ENCODE measurements at places on chromosomes 4 and X. TPM values are rescaled to one million over a fixed set of nuclear protein-coding genes. Genes with fewer than 3 reads are reported as not detected.

GRCh38 chr4:142314686-142315085, 531.4 kb downstream of the INPP4B start:
- no peak for DNase-seq

GRCh38 chr4:40507977-40508376, 121.7 kb downstream of the RBM47 start:
- no peak for DNase-seq

DNA sequence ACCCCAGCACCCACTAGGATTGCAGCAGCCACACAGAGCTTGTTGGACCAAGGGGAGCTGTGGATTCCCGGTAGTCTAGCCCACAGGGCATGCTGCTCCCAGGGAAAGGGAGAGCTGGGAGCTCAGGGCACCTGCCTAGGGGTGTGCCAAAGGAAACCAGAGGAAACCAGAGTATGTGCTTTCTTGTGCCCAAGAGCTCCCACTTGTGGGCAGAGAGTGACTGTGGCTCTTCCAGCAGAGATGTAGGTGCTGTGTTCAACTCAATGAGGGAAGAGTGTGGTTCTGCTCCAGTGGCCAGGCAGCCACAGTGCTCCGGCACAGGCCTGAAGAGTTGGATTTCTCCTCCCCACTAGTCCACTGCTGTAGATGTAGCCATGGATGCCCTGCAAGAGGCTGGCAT, 1050.0 kb upstream of the INTU start:
- no peak for DNase-seq

DNA sequence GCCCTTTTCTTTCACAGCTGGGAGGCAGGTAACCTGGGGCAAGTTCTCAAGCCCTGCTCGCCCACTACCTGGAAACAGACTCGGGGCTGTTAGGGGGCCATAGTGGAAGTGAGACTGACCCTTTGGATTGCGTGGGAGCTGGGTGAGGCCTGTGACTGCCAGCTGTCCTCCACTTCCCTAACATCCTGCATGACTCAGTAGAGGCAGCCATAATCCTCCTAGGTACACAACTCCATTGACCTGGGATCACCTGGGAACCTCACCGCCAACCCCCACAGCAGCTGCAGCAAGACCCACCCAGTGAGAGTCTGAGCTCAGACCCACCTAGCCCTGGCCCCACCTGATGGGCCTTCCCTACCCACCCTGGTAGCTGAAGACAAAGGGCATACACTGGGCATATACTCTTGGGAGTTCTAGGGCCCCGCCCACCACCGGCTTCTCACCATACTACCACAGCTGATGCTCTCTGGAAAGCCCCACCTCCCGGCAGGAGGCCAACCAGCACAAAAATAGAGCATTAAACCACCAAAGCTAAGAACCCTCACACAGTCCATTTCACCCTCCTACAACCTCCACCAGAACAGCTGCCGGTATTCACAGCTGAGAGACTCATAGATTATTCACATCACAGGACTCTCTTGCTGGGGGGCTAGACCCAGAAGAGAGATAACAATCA, 61.1 kb upstream of the DCTD start:
- DNase-seq = peak; percentile 71

DNA sequence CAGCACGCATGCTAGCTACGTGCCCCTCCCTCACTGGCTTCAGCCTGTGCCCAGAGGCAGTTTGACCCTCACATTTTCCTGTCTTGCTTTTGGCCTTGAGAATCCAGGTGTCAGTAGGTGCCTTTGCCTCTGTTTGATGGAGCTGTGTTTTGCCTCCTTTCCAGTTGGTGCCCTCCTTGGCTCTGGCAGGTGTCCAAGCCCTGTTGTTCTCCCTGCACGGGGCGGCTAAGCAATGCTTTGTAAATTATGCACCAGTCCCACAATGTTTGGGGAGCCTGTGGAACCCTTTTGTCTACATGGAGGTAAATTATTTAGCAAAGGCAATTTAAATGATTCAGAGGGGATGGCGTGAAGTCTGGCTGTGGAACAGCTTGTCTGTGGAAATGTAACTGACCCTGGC, 202.9 kb upstream of the BOD1L1 start:
- DNase-seq = no peak

- DNase-seq = peak; percentile 39
Measured at GRCh38 chrX:25144043-25144940, 128.5 kb upstream of the ARX start.

DNA sequence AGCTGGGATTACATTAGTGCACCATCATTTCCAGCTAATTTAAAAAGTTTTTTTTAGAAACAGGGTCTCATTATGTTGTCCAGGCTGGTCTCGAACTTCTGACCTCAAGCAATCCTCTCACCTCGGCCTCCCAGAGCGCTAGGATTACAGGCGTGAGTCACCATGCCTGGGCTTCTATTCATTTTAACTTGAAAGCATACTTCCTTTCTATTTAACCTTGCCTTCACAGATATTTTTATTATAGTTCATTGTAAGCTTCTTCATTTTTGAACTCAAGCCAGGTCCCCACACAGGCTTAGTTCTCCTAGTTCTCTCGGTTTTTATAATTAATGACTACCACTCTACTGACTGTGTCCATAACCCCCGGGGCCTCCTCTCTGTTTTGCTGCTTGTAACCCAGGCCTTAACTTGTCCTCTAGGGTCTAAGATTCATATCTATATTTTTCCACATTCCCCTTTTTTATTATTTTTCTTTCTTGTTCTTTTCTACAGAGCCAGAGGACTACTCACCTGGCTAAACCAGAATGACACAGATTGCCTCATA, 50.7 kb downstream of the SNX12 start:
- DNase-seq = peak; percentile 3

DNA sequence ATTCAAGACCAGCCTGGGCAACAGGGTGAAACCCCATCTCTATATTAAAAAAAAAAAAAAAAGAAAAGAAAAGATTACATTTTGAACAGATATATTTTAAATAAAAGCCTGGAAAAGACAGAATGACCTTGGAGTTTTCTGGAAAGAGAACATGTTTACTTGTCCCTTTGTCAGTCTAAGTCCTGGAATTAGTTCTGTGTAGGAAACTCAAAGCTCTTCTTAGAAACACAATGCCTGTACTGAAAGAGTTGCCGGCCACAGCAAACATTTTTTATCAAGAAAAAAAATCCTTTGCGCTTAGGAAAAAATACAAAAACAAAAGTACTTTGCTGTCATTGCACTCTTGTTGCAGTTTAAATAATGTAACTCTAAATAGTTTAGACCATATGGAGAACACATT, 59.6 kb downstream of the SMIM31 start:
- DNase-seq = no peak

DNA sequence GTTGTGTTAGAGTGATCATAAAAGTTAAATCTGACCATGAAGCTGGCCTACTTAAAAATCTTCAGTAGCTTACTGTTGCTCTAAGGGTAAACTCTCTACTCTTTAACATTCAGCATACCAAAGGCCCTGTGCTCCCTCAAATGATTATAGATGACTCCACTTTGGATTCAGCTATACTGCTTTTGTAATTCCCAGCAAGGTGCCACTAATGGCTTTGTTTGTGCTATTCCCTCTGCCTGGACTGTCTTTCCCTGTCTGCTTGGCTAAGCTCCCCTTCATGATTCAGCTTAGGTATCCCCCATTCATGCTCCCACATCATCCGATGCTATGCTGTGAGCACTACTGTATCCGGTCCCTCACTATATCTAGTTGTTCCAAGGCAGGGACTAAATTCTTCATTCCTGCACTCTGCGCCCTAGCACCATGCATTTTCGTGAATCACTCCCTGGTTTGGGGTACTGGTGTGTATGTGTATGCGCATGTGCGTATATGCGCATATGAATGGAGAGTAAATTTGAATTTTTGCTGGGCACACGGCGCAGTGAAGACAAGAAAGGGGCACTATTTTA, 453 bp upstream of the PBDC1 start:
- DNase-seq = no peak

DNA sequence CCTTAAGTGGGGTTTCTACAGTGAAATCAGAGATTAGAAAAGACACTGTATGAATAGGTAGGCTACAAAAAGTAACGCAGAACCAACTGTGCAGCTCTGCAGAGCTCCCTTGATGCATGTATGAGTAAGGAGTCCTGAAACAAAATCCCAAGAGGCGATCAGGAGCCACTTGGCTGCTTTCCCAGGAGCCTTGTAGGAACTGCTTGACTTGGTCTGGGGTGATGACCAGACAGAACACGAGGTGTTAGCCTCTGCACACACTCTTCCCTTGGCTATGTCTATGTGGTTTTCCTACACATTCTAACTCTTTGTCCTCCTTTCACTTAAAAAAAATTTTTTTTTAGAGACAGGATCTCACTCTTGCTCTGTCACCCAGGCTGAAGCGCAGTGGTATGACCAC, 22.8 kb upstream of the AP1S2 start:
- DNase-seq = no peak

GRCh38 chr4:147236806-147237205, 244.1 kb upstream of the EDNRA start:
- no peak for DNase-seq

DNA sequence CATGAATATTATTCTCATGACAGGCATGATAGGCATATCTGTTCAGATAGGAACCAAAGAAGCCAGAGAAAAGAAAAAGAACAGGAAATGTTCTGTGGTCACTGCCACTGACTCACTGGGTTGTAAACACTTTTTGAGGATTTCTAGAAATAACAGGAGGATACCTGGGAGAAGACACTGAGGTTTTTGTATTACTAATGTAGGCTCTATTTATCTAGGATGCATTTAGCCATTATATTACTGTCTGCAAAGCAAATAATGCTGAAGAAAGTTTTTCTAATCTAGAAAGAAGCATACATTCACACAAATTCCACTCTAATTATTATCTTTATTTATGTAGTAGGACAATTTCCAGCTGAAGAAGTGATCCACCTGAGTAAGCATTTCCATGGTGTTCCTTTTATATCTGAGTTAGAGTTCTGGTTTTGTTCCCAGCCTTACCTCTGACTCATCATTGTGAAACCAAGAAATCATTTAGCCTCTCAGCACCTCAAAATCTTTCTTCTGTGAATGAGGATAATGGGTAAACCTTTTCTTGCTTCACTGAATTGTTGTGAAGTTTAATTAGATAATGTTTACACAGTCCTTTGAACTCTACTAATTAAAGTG, 40.2 kb upstream of the EPGN start:
- DNase-seq = peak; percentile 49

- DNase-seq = no peak
Measured at GRCh38 chr4:25440478-25441030, 63.5 kb downstream of the ANAPC4 start.

GRCh38 chr4:27791640-27792039, 931.0 kb downstream of the STIM2 start:
- no peak for DNase-seq

DNA sequence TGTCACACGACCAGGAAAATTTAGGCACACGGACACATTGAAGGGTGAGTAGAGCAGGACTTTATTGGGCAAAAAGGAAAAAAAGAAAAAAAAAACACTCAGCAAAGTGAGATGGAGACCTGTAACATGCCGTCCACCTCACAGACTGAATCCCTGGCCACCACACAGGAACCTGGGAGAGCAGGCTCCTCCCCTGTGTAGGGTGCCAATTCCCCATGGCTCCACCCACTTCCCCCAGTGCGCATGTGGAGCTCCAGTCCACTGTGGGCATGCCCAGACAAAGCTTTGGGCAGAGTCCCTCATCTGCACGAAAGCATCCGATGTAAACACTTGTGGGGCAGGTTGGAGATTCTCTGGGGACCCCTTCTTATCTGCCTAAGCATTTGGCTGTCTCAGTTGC, 23.6 kb upstream of the CBR4 start:
- DNase-seq = peak; percentile 7

DNA sequence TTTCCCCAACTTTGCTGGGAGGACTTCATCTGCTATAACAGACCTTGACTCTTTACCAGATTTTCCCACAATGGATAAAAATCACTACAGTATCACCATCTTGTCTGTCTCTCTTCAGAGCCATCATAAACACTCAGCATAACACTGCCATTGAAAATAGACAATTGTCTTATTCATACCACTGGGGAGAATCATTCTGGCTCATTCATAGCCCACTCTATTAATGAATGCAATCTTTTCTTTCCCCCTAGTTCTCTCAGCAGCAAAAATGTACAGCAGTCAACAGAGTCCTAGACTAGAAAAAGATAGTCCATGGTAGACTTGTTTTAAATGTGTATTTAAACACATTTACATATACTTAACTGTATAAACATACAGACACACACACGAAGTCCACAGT, 19.2 kb downstream of the SLC9A7 start:
- no peak for DNase-seq

DNA sequence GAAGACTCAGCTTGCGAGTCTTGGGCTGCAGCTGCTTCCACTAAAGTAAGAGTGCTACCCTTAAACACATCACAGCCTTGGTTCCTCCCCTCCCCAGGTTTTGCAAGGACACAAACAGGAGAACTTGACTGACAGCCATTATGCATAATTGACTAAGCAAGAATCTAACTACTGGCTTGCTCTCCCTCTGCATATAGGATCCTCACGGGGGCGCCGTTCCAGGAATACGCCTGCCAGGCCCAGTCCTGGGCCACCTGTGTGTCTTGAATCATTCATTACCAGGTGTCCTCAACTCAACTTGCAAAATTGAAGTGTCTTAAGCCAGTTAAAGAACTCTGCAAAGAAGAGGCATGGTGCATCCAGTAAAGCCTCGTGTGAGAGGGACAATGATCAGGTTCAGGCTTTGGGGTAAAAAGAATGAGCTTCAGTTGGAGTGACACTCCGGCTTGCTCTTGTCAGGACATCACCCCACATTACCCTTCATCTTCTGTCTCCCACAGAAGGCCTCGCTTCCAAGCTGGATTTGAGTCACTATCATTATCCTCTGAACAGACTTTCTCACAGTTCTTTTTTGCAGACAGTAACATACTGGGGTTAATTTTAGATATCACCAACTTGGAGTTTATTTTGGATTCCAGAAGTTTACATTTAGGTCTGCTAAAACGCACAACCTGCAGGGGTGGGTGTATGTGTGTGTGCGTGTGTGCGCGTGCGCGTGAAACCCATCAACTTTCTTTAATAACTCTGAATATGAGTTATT, 273.5 kb upstream of the HS3ST1 start:
- no peak for DNase-seq

GRCh38 chr4:145490796-145491195, 9.1 kb downstream of the SMAD1 start:
- no peak for DNase-seq

DNA sequence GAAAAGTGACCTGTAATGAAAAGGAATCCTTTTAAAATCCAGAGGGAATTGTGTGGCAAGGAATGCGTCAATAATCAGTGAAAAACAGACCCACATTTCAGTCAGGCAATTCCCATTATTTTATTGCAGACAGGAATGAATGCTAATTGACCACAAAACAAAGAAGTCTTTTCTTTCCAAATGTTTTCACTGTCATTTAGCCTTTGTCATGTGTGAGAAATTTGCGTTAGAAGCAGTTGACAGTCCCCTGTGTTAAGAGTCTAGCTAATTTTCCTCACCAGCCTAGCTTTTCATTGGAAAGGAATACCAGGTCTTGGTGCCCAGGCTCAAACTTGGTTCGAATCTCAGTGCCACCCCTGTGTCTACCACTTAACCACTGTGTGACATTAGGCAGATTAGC, 83.4 kb downstream of the KIT start:
- no peak for DNase-seq

GRCh38 chrX:16862829-16863228, 7.3 kb downstream of the RBBP7 start:
- no peak for DNase-seq

PAGE2B gene
- total RNA-seq = not detected

TMEM164 gene
- total RNA-seq = 31.1 TPM

GRK4 gene
- 2.9 TPM for total RNA-seq
